ENCODE measurements at places on chromosomes 4 and X.

GRCh38 chr4:144189121-144189520 lies 48.6 kb upstream of the GYPA start:
- DNase-seq, result no peak

DNA sequence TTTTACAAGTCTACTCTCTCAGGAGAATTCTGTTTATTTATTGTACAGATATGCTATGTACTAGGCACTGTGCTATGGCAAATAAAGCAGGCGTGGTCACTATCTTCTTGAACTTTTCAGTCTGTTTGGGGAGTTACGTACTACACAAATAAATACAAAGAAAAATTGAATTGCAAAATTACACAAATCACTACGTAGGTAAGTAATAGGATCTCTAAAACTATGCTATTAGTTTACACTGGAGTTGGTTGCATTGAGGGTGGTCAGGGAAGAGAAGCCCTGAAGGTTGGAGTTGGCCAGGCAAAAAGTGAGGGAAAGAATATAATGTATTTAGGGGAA lies 75.7 kb downstream of the GAB1 start:
- DNase-seq, result no peak

GRCh38 chr4:2685541-2685940 lies 70.6 kb downstream of the TNIP2 start:
- no peak for DNase-seq

DNA sequence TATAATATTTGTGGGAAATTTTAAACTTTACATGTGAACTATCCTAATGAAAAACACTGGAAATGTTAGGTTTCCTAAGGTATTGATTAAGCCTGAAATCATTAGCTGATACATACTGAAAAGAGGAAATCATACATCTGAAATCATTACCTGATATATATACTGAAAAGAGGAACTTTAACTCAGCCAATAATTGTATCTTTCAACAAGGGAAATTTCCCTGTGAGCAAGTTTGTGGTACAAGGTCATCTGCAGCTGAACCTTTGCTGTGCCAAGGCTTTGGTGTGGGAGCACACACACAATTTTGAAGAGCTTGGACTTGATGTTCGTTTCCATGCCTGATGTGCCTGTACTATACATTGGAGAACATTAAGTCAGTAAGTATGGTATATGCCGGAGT lies 131.9 kb upstream of the USP9X start:
- DNase-seq, result no peak

DNA sequence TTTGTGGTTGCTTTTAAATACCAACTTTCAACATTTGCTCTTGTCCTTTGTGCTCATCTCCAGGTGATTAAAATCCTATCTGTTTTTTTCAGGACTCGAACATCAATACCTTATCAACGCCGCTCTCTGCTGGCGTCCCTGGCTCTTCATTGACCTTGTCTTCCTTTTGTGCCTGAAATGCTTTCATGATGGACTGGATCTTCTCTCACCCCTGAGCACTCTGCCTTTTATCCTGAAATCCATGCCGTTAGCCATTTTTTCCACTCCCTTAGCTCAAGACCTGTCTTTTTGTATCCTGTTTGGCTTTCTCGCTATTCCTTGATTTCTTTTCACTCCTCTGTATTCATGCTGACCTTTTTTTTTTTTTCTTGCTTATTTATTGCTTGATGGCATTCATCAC lies 549.5 kb upstream of the CPEB2 start:
- DNase-seq, result no peak

DNA sequence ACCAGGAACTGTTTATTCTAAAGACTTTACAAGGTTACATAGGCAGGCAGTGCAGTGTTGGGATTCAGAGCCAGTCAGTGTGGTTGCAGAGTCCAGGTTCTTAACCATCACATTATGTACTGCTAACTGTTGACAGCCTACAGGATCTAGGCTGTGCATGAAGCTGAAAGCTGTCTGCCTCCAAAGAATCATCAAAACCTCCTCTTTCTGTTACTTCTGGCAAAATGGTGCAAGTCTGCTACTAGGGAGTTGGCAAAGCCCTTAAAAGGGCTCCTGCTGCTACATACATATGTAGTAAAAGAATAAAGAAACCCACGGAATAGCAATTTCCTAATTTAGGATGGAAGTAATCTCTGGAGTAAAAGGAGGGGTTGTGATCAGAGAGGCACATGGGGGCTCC lies 40.4 kb upstream of the CHRDL1 start:
- DNase-seq, result no peak

DNA sequence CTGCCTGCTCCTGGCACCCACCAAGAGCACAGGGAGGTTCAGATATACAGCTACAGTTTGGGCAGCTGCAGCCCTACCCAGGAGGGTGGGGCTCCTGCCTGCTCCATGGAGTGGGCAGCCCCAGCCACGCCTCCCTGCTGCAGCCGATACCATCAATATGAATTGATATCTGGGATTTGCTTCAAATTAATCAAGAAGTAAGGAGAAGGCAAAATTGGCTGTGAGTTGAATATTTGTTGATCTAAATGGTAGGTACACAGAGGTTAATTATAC lies 31.2 kb upstream of the ZNF280C start:
- no peak for DNase-seq

DNA sequence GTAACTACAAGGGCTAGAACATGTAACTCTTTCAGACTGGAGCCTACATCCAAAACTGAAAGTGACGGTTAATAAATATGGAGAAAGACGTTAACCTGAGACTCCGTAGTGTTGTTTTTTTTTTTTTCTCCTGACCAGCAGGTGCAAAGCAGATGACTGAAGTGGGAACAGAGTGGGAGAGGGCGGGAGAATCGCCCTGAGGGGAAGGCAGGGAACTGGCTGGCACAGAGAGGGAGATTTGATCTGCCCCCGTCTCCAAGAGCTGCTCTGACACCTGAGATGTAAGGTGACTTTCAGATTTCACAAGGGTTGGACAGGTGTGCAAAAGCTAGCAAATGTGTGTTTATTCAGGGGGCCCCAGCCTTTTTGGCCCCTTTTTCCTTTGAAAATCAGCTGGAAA lies 180.2 kb downstream of the PALLD start:
- no peak for DNase-seq

- DNase-seq, result no peak
These were observed 72.8 kb downstream of the MANBA start for GRCh38 chr4:102687982-102688433.

GRCh38 chr4:69999420-69999819 lies 3.7 kb downstream of the STATH start:
- no peak for DNase-seq

GRCh38 chr4:650951-651883 lies 22.9 kb downstream of the ATP5ME start:
- DNase-seq, result no peak

DNA sequence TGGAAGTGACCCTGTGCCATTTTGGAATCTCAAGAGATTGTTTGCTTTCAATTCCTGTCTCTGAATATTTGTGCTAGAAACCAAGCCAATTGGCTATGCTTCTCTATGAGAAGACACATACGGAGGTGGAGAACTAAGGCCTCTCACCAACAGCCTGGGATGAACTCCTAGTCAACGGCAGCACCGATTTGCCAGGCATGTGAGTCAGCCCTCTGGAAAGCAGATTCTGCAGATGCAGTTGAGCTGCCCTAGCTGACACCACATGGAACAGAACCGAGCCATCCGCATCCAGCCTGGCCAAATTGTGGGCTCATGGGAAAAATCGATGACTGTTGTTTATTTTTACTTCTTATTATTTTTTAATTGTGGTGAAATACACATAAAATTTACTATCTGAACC lies 58.2 kb upstream of the WDFY3 start:
- DNase-seq, result no peak

GRCh38 chr4:2426069-2426397 lies 7.3 kb downstream of the CFAP99 start:
- DNase-seq, result no peak

DNA sequence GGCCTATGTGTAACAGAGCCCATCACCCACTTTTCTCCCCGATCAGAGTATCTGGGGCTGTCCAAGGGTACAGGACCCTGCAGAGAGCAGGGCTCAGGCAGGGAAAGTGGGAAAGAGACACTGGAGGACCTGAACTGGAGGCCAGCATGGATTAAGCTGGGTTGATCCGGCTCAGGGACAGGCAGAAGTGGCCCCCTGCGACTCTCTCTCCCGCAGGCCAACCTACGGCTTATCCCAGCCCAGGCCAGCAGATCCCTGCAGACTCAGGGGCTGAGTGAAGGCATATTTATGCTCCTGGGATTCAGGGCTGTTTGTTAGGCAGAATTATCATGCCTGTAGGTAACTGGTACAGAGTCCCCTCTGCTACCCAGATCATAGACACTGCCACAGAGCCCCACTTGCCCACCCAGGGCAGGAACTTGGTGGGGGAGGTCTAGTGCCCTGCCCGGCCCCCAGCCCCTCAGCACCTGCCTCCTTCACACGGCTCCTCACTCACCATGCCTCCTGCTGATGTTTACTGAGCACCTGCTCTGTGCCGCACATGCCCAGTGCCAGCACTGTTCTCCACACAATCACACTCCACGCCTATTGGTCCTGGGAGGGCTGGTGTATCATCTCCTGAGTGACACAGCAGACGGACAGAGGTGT lies 87.3 kb downstream of the ADRA2C start:
- no peak for DNase-seq

DNA sequence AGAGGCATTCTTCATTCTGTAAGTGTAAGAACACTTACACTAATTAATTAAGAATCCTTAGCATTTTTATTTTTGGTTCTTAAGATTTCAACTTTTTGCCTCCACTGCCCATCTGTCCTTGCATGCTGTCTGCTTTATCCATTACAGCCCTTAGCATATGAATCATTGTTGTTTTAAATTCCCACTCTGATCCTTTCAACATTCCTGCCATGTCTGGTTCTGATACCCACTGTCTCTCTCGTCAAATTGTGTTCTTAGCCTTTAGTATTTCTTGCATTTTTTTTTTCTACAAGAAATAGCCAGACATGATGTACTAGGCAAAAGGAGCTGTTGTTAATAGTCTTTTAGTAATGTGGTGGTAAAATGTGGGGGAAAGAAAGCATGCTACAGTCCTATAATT lies 1360.0 kb downstream of the TECRL start:
- DNase-seq, result no peak

GRCh38 chrX:44828008-44828605 lies 15.7 kb upstream of the DUSP21 start:
- no peak for DNase-seq

GRCh38 chr4:147480502-147480890 lies 401 bp upstream of the EDNRA start:
- DNase-seq, result no peak

DNA sequence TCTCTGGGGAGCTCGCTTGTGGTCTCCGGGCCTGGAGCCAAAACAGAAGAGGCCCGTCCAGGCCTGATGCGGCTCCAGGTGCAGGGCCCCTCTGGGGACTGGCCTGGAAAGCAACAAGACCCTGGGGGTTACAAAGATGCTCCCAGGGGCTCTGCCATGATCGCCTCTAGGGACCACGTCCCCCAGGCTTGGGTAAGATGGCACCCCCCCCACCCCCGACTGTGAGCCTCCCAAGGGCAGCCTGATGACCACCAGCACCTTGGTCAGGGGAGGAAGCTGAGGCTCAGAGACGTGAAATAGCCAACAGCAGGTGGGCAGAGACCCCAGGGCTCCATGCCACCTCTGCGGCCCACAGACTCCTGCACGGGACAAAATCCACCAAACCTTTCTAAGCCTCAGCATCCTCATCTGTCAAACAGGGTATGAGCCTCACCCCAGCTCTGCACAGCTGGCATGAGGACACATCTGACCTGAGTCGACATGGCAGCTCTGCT lies 25.4 kb downstream of the C4orf50 start:
- DNase-seq, result no peak

All from H1 (cell line).